ENCODE measurements at places on chromosomes 13 and 19.

DNA sequence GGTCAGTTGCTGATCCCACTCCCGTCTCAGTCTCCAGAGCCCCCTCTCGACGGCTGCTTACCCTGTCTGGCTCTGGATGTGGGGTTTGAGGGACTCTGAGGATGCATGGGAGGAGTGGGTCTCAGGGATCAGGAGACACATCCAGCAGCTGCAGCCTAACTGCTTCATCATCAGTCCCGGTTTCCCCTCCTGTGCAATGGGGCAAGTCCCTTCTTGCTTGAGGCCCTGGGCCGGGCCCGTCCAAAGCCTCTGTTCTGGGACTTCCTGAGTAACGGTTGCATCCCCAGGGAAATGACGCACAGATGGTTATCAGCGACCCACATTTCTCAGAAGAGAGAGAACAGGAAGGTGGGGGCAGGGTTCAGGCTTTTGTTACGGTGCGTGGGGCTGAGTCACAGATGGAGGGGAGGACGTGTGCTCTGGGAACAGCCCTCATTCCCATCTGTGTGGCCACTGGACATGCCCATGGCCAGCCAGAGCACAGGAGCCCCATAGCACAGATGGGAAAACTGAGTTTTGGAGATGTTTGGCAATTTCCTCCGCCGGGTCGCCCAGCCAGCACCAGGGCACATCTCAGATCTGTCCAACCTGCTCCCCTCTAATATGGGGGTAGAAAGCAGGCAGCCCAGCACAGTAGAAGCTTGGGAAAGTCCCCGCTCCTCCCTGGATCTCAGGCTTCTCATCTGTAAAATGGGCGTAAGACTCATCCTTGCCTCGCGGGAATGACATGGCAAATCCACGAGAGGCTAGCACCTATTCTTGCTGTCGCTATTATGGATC lies 19.3 kb downstream of the GNA15 start:
- DNase-seq, result peak; percentile 71

DNA sequence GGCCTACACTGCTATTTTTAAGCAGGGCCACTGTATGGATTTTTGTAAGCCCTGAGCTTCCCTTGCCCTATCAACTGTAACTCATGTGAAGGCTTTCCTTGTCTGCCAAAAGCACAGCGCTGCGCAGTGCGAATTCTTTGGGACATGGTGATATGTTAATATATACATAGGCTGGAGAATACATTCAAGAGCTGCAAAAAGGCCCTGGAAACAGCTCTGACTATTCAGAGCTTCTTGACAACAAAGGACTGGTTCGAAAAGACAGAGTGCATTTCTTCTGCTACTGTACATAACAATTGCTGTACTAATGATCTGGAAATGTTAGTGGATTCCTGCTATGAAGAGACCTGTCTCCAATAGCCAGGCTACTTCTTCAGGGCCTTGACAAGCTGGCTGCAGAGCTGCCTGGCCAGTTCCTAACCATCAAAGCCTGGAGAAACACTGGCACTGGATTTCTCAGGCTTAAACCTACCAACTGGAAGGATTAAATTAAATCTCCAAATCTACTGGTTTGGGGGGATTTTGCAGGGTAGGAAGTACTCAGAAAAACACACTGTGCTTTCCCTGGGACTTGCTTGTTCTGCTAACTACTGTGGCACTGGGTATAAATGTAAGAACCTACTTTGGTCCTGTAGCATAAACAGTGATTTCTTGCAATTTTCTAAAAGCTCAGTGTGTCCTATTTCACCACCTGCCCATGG lies 246.9 kb downstream of the DNAJC15 start:
- DNase-seq, result no peak

- no peak for DNase-seq
Observed at GRCh38 chr13:111893071-111893606, 173.8 kb upstream of the SOX1 start.

- no peak for DNase-seq
Observed at GRCh38 chr13:114079601-114080536, 52.6 kb downstream of the RASA3 start.

GRCh38 chr19:38728752-38729541 lies 15.3 kb downstream of the CAPN12 start:
- no peak for DNase-seq

DNA sequence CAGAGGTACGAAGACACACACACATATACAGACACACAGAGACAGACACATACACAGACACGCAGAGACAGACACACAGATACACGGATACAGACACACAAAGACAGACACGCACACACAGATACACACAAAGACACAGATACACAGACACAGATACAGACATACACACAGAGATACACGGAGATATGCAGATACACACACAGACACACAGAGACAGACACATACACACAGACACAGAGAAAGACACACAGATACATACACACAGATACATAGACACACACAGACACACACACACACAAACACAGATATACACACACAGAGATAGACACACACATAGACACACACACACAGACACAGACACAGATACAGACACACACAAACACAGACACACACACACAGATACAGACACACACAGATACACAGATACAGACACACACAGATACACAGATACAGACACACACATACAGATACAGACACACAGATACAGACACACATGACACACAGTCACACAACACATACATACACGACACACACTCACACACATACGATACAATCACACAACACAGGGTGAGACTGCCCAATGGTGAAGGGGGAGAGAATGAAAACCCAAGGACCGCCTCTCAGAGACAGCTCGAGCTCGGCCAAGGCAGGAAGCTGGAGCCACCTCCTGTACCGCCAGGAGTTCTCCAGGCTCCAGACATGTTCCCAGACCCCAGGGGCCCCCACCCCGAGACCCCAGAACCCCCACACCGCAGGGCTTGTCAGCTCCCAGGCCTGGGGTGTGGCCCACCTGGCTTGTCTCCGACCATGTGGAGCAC lies 8.8 kb upstream of the CCER2 start:
- no peak for DNase-seq

DNA sequence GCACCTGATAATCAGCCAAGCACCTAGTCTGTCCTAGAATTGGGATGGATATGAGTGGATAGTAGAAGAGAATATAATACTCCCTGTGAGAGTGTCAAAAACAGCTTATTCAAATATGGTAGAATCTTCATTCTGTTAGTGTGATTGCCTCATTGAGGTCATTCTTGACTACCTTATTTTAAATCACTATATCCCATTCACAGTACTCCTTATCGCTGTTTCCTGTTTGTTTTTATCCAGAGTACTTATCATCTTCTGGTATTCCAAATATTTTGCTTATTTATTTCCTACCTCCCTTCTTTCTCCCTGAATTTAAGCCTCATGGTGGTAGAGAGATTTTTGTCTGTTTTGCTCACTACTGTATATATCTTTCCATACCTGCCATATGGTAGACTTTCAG lies 9.9 kb downstream of the NDFIP2 start:
- no peak for DNase-seq

- no peak for DNase-seq
Observed at GRCh38 chr13:100179276-100179675, 90.4 kb downstream of the PCCA start.

- no peak for DNase-seq
Observed at GRCh38 chr19:33446330-33447293, 73.1 kb downstream of the CEBPG start.

- no peak for DNase-seq
Observed at GRCh38 chr13:106089261-106089980, 446.0 kb downstream of the EFNB2 start.

GRCh38 chr13:45447050-45447661 lies 17.6 kb upstream of the COG3 start:
- no peak for DNase-seq

DNA sequence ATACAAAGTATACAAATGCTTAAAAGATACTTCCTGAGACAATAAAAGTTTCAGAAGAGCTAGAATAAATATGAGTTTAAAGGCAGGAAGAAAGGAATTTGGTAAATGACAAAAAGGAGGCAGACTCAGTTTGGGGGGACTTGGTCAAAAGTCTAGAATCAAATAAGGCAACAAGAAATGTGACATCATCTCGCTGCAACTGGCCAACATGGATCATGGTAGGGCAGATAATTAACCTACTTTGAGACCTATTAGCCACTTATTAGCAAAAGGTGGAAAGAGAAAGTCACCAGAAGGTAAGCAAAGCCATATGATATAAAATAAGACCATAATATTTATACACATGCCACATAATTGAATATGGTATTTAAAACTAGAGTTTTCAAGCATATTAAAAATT lies 5.3 kb downstream of the USP12 start:
- DNase-seq, result no peak

GRCh38 chr19:2962018-2962670 lies 15.2 kb upstream of the TLE6 start:
- DNase-seq, result peak; percentile 51

- no peak for DNase-seq
Observed at GRCh38 chr13:51047434-51048165, 63.5 kb downstream of the C13orf42 start.

DNA sequence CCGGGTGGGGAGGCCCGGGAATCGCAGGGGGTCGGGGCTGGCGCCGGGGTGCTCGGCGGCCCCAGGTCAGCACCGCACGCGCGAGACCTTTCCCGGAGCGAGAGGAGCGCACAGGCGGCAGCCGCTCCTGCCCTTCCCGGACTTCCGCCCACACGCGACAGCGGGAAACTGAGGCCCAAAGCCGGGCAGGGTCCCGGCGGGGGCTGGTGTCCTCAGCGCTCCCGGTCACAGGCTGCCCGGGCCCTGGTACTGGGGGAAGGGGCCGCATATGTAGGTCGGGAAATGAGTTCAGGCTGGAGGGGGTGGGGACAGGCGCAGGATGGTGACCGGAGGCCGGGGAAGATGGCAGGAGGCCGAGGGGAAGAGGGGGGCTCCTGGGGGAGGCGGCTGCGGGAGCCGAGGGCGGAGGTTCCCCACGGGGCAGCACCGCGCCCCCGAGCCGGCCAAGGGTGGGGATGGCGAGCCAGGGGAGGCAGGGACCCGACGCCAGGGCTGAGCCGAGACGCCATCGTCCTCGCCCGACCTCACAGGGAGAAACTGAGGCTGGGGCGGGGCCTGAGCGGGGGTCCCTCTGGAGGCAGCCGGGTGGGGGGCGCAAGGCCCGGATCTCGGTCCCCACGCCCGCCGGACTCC lies 662 bp downstream of the CBARP start:
- no peak for DNase-seq

DNA sequence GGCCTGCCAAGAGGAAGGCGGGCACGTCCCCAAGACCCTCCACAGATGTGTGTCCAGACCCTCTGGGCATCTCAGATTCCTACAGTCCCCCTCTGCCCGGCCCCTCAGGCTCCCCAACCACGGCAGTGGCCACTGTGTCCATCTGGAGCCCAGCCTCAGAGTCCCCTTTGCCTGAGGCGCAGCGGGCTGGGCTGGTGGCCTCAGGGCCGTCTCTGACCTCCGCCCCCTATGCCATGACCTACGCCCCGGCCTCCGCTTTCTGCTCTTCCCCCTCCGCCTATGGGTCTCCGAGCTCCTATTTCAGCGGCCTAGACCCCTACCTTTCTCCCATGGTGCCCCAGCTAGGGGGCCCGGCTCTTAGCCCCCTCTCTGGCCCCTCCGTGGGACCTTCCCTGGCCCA lies 17.7 kb downstream of the CRX start:
- DNase-seq, result no peak

All from GM12891 (cell line).